T-cell (primary cell): ENCODE measurements at places on chromosomes 1 and 21. TPM values are rescaled to one million over a fixed set of nuclear protein-coding genes. Genes with fewer than 3 reads are reported as not detected.

GRCh38 chr1:157399984-157400382 lies 152.3 kb downstream of the FCRL5 start:
- DNase-seq, result no peak

- no peak for DNase-seq
Measured at GRCh38 chr1:9149837-9150581, 21.1 kb upstream of the GPR157 start.

DNA sequence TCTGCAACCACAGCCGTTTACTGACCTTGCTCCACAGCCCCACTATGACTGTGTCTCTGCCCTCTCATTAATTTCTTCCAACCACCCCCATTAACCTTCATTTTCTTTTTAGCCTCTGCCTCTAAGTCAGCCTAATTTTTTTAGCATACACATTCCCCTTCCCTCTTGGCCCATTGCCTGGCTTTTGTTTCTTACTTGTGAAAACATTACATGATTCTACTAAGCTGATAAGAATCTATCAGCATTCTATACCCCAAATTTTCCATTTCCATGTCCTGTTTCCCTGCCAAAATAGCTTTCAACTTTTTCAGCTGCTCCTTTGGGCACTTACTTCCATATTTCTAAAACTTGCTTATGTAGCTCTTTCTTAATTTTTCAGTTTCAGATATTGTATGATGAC lies 79.8 kb downstream of the PCP4 start:
- no peak for DNase-seq

DNA sequence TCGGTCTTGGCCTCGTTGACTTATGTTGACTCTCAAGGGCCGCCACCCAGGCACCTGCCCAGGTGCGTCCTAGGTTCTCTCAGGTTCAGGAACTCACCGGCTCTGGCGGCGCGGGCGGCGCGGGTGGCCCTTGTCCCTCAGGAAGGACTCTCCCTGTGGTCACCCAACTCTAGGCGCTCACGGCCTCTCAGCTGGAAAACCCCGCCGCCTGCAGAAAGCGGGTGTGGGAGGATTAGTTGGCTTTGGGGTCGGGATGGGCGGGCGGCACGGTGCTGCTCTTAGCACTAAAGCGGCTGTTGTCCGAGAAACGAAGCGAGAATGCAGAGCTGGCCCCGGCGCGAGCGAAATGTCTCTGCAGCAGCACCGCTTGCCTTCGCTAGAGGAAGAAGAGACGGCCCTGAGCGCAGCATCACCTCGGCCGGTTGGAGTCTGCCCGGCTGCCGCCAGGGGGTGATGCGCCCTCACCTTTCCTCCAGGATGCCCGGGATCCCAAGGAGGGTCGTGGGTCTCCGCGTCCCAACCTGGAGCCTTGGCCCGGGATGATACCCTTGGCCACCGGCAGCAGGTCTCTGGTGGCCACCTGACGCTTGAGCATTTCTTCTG lies 8.1 kb upstream of the TADA1 start:
- DNase-seq, result no peak

The EFCAB14 gene
- total RNA-seq, result 78.0 TPM
